ENCODE measurements at places on chromosomes 4 and X.

GRCh38 chr4:84648178-84648577, 65.3 kb downstream of the CDS1 start:
- DNase-seq, result no peak

DNA sequence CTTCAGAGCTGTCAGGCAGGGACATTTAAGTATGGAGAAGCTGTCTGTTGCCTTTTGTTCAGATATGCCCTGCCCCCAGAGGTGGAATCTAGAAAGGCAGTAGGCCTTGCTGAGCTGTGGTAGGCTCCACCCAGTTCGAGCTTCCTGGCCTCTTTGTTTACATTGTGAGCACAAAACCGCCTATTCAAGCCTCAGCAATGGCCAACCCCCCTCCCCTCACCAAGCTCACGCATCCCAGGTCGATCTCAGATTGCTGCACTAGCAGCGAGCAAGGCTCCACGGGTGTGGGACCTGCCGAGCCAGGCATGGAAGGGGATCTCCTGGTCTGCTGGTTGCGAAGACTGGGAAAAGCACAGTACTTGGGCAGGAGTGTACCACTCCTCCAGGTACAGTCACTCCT, 59.3 kb downstream of the ZNF674 start:
- DNase-seq, result no peak

DNA sequence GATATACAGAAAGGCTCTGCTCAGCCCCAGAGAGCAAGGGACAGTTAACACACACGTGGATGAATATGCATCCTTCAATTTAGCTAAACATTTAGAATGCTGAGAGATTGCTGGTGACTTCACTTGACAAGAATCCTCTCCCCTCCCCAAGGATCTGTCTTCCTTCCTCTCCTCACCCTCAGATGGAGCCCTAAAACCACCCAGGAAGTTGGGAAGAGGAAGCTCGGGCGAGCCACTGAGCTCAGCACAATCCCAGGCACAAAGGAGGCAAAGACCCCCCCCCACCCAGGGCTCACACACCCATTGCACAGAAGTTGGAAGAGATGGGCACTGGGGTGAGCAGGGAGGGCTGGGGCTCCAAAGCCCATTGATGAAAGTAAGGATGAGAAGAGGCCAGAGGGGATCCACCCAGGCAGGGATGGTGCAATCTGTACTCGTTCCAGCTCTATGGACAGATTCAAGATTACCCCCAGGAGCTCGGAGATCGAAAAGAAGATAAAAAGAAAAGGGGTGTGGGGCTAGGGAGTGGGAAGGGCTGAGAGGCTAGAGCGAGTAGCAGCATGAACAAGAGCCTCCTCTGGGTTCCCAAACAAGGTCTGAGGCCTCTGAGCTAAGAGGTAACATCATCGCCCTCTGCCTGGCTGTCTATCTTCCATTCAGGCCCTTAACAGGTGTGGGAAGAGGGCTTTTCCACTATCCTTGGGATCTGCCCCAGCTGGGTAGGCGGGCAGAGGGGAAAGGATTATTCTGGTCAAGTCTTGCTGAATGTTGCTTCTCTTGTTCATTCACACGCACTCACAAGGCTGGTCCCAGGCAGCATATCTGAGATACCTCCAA, 1.2 kb downstream of the TFE3 start:
- no peak for DNase-seq

DNA sequence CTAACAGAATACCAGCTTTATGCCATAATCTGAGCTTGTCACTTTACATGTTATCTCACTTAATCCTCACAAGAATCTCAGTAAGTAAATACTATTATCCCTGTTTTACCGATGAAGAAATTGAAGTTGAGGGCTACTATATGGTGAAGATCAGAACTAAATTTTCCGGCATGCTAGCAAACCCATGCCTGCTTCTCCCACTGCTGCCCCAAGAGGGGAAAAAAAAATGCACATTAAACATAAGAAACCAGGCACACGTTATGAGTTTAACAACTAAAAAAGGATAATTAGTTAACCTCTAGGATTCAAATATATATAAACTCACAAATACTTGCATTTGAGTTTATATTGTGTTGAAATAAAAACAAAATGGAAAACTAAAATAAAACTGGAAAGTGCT, 10.8 kb downstream of the SLC10A7 start:
- no peak for DNase-seq

DNA sequence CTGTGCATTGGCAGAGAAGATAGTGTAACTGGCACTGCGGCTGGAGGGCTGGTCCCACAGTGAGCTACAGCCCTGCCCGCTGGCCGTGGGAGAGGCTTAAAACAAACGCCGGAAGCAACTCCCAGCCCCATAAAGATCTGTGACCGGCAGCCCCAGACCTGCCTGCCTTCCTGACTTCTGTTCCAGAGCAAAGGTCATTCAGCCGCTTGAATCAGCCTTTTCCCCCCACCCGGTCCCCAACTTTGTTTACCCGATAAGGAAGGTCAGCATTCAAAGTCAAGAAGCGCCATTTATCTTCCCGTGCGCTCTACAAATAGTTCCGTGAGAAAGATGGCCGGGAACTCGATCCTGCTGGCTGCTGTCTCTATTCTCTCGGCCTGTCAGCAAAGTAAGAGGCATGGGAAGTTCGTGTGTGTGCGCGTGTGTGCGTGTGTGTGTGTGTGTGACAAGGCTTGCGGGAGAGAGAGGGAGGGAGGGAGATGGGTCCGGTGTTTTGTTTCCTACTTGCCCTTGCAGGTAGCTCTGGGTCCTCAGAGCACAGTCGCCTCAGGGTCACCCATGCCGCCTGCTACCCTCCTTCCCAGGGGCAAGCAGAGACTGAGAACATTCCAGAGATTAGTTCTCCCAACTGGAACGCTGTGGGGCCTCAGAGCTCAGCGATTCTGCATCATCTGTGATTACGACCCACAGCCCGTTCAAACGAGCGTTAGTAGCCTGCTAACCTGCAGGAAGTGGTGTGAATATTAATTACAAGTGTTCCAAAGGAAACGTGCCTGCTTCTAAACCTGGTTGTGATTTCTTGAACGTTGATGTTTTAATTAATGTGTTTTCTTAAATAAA, at the start of gene MGST2:
Gene MGST2, plus strand, starts transcription at position 130 of the 840 bp plus-strand sequence. Its CDS starts 201 bp downstream, at position 331.
- DNase-seq, result peak; percentile 69

DNA sequence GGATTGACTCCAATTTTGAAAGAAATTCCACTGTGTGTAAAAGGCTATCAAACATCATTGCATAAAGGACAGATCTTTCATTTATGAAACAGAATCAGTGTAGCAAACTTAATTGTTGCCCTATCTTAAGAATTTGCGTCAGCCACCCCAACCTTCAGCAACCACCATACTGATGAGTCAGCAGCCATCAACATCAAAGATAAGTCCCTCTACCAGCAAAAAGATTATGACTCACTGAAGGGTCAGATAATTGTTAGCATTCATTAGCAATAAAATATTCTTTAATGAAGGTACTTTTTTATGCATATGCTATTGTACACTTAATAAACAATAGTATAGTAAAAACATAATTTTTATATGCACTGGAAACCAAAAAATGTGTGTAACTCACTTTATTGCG, 15.8 kb upstream of the GRSF1 start:
- DNase-seq, result no peak

- no peak for DNase-seq
Measured at GRCh38 chr4:6812766-6813165, 30.2 kb downstream of the KIAA0232 start.

GRCh38 chrX:56800801-56801200, 71.8 kb downstream of the NBDY start:
- no peak for DNase-seq

- no peak for DNase-seq
Measured at GRCh38 chr4:81495345-81495744, 23.6 kb upstream of the RASGEF1B start.

- no peak for DNase-seq
Measured at GRCh38 chr4:156328882-156329281, 375.2 kb upstream of the CTSO start.
